Activated CD4-positive, CD25-positive, alpha-beta regulatory T cell (primary cell): ENCODE measurements at places on chromosomes 13 and 19.
A peak's percentile ranks its signal among the peaks of the same experiment; 100 is the strongest.

- DNase-seq = no peak
Measured at GRCh38 chr13:94928127-94928775, 215.9 kb upstream of the SOX21 start.

- DNase-seq = no peak
Measured at GRCh38 chr19:3365836-3366752, at the start of gene NFIC. TSS of gene NFIC (plus strand) at chr19:3366583. CDS start at chr19:3366637, 54 bp downstream.

GRCh38 chr13:77457966-77458365, 77.5 kb upstream of the SCEL start:
- no peak for DNase-seq

DNA sequence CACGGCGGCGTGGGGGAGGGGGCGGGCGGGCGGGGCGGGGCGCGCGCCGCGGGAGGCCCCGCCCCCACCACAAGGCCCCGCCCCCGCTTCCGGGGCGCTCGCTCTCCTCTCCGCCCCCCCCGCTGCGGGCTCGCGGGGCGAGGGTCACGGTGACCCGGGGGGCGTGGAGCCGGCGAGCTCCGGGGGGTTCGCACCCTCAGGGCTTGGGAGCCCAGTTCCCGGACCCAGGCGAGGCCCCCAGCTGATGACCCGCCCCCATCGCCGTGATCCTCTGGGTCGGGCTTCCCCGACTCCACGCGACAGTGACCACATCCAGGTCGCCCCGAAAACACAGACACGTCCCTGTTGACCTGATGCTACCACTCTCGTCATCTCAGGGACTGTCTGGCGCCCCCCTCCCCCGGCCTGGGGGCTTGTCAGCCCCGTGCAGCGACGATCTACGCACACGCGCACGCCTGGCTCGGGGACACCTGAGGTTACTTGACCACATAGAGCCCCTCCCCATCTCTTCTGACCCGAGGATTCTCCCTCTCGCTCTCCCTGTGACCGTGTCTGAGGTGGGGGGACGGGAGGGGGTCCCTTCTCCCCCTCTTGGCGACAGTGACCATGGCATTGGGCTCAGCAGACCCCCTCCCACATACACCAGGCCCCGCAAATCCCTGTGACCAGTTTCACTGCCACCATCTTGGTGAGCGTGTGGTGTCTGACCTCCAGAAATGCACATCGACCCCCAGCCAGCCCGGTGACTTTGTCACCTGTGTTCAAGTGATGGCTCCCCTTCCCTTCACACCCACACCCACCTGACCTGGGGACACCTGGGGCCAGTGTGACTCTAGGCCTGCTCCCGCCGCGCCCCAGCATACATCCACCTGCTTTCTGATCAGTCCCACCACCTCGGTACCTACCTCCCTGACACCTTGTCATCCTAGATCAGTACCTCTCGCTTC, 670 bp downstream of the MAP2K7 start:
- peak; percentile 68 for DNase-seq

DNA sequence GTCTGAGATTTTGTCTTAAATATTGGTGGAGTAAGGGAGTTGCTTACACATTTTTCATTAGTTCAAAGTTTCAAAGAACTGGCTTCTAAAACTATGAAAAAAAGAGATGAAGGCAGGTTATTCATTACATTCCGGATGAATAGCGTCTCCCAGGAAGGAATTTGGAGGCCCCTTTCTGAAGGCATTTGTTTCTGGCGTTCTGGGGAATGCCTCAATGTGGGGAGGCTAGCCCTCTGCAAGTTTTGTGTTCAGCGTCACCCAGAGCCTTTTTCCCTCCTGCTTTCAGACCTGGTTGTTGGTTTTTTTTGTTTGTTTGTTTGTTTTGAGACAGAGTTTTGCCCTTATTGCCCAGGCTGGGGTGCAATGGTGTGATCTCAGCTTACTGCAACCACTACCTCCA, 21.0 kb downstream of the FAM124A start:
- no peak for DNase-seq

DNA sequence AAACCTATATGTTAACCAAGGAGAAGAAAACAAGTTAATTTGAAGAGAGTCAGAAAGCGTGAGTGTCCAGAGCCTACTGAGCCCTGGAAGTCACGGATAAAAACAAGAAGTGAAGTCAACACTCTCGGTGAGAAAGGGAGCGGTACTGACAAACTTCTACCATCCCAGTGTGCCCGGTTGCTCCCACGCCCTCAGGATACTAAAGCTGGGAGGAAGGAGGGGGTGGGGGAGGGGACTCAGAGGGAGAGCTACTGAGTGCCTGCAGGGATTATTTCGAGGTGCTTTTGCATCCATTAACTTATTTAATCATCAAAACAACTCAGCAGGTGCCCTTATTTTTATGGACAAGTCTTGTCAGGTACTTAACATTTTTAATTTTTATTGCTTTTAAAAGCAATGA, 166.2 kb downstream of the ZIC5 start:
- no peak for DNase-seq

- no peak for DNase-seq
Measured at GRCh38 chr13:63367522-63368198, 1952.0 kb upstream of the PCDH20 start.

GRCh38 chr13:69324090-69324886, 783.3 kb upstream of the ATXN8OS start:
- DNase-seq = no peak

DNA sequence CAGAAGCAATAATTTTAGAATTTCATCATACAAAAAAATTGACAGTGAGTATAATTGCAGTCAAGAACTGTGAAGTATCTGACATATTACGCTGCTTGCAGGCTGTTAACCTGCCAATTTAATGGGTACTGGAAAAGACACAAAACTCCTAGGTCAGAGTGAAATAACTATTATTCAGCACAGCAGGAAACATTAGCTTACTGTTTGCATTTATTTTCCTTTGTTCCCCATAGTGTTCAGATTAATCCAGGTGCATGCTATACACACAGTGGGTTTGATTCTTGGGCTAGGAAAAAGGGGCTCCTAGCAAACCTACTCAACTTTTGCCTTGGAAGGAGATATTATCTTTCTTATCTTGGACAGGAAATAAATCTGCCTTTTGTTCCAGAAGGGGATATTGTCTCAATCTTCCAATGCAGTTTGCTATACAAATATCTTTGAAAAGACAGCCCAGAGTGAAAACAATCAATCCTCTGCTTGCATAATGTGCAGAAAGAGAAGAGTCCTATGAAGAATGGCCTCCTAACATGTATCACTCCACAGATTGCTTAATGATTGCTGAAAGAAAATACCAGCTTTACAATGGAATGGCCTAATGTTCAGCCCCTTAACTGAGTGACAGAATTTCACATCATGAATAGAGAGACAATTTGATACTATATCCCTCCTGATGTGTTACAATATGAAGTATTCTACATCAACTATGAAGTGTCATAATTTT, 443.4 kb downstream of the TBC1D4 start:
- no peak for DNase-seq

- DNase-seq = no peak
Measured at GRCh38 chr13:48531416-48532255, 1.2 kb downstream of the RCBTB2 start.

GRCh38 chr19:40461669-40462221, 3.8 kb downstream of the BLVRB start:
- DNase-seq = no peak

GRCh38 chr19:54106716-54107115, 4.1 kb downstream of the NDUFA3 start:
- no peak for DNase-seq

DNA sequence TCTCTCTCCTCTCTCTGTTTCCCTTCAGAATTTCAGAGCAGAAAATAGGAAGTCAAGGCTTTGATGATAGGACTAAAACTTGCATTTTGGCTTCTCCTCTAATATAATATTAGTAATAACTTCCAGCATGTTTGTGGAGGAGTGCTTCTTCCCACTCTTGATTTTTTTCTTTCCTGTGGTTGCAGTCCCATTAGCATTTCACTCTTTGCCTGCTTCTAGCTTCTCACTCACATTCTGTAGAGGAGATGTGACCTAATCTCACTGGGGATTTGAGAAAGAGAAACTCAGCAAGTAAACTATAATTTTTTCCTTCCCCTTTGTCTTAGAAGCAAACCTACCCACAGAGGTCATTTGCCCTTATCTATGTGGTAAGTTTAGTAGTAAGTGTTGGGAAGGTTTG, 169.4 kb upstream of the HTR2A start:
- no peak for DNase-seq

DNA sequence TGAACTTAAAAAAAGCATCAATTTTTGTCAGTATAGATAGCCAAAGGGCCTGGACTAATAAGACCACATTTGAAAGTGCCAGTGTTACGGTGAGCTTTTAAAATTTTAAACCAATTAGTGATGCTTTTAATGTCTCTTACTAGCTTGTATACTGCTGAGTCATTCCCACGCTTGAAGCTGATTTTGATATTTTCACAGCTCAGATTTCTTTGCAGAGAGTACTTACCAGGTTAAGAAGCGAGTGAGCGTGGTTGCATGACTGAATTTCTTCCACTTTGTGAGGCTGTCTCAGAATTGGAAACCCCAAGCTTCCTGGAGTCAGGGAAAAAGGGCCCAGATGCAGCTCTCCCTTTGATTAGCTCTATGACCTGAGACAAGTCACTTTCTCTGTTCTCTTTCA, 74.5 kb upstream of the NBEA start:
- no peak for DNase-seq

DNA sequence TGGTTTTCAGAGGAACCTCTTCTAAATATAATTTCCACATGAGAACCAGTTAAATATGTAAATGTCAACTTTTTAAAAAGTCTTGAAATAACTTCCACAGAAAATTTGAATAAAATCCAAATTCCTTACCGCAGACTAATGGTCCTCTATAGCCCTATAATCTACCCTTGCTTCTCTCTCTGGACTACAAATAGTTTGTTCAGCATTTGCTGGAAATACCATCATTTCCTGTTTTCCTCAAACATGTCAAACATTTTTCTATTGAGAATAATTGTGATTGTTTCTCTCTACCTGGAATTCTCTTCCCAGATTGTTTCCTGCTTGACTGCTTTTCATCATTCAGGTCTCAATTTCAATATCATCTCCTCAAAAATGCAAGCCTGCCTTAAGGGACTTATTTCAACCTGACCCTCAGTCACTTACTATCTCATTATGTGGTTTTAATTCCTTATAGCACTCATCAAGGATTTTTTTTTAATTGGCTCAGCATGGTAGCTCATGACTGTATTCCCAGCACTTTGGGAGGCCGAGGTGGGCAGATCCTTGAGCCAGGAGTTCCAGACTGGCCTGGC, 898.9 kb upstream of the MIR17HG start:
- no peak for DNase-seq

- no peak for DNase-seq
Measured at GRCh38 chr13:113559061-113559460, 25.5 kb upstream of the TFDP1 start.

DNA sequence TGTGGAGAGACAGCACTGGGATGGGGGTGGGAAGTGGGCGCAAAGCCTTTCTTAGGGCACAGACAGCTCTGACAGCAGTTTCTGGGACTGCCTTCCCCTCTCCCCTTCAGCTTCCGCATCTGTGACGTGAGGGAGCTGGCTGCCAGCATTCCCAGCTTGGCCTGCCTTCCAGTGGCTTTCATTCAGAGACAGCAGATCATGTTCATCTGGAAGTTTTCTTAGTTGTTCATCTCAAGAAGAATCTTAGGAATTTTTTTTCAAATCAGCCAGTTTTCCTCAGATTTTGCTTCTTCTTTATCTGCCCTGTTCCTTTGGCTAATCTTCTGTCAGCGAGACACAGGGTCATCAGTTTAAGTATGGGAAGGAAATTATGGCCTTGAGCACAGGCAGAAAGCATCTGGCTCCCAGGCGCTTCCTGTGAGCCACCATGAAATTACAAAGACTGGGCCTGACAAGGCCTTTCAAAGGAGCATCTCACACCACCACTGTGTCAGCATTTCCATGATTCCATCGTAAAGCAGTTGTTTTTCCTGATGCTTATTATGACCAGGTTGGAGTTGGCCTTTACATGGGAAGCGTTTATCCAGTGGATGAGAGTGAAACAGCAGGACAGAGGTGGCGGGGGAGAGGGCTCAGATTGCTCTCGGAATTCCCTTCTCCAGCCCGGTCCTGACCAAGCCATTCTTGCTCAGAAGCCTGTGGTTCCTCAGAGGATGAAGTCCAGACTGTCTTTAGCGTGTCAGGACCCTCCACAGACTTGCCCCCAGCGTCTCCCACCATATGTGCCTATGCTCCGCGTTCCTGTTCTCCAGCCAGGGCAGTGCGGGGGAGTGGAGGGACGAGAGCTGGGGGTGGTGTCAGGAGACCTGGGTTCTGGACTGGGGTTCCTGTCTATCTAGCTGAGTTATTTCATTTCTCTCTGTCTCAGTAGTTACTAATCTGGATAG, 43.6 kb downstream of the ARHGAP35 start:
- DNase-seq = no peak

GRCh38 chr19:660793-661426, 2.1 kb downstream of the RNF126 start:
- no peak for DNase-seq

DNA sequence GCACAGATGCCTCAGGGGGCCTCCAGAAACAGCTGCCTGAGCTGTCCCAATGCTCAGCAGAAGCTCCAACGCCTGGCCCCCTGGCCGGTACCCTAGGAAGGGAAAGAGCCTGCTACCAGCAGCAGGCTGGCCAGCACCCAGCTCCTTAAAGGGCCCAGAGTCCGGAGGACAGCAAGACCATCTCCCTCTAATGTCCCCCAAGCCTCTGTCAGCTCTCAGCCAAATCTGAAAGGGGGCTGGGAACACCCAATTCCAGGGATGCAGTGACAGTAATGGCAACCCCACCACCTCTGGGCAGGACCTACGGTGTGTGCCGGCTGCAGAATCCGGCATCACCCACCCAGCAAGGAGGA, 4.2 kb downstream of the PPP6R1 start:
- no peak for DNase-seq

DNA sequence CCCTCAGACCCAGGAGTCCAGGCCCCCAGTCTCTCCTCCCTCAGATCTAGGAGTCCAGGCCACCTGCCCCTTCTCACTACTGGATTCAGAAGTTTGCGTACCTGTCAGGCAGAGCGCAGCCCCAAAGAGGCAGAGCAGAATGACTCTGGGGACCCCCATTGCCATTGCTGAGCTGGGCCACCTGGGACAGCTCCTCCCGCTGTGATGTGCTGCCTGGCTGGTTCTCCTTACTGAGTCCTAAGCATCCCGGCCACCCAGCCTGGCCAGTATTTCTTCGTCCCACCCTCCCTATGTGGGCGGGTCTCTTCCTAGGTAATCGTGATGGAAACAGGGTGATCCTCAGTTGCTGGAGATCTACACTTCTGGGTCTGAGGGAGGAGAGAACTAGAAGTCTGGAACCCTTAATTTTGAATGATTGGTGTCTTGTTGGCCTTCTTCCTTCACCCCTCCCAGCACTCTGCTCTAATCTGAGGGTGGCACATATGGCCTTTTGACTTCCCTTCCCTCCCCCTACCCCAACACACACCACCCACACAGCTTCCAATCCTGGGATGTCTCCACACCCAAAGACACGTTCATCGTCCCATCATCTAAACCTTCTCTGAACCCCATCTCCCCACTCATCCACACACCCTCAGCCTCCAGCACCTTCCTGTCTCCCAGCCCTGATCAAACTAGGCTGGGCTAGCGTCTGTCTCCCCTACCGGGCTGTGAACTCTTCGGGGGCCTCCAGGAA, at the start of gene LYPD5:
Gene LYPD5 (minus strand): TSS at position 232 of the 736 bp plus-strand sequence. CDS start 67 bp downstream, at position 165.
- no peak for DNase-seq

GRCh38 chr19:45995715-45996385, 583 bp downstream of the CCDC61 start:
- no peak for DNase-seq
